ENCODE measurements at places on chromosomes 2 and 18.

GRCh38 chr2:70468878-70469277, 84.7 kb downstream of the TGFA start:
- DNase-seq, result no peak

GRCh38 chr2:160660741-160661140, 167.1 kb upstream of the RBMS1 start:
- DNase-seq, result no peak

DNA sequence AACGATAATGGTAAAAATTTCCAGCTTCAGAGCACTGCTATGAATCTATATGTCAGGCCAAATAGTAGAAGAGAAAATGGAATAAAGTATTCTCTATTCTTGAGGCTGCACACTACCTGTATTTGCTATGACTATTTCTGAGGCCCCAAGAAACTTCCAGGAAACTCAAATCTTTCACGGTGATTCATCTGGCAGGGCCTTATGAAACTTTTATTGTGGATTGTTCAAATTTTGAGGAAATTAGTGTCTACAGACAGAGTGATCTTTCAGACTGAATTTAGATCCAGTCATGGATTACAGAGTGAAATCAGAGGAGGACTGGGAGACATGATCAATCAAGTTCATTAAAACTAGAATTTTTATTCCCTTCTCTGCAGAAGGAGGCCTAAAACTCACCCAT, 4.1 kb upstream of the VSNL1 start:
- no peak for DNase-seq

DNA sequence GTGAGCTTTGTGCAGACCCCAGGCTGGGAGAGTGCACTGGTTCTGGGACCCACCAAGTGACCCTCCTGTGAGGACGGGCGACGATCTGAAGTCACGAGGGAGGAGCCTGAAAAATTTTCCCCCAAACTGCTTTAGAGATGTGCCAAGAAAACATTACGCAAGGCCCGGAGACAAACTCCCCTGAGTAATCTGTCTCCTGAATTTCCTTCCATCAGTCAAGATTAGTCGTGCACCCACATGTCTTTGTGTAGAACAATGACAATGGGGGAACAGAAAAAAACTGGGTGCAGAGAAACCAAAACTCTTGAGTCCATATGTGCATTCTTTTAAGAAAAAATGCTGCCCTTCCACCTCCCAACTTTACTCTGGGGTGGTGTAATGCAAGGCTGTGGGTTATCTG, 12.6 kb upstream of the NCK2 start:
- no peak for DNase-seq

GRCh38 chr2:58042486-58042970, 4.1 kb upstream of the VRK2 start:
- no peak for DNase-seq

DNA sequence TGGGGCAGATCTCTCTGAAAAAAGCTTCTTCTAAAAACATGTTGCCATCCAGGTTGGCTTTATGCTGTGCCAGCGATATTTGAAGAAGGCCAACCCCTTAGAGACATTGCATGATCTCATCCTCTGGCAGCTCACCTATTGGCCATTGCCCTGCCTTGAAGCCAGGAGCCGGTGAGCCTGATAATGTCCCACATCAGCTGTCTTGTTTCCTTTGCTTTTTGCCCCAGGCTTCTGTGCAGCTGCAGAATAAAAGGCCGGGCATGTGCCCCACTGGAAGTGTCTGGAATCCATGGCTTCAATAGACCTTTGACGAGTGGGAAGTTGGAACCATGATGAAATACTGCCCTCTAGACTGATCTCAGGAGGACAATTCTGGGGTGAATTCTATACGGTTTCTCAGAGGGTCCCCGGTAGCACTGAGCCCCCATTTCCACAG, 523.5 kb upstream of the ZEB2 start:
- DNase-seq, result no peak

- DNase-seq, result no peak
Measured at GRCh38 chr2:213923543-213923942, 487.3 kb upstream of the VWC2L start.

DNA sequence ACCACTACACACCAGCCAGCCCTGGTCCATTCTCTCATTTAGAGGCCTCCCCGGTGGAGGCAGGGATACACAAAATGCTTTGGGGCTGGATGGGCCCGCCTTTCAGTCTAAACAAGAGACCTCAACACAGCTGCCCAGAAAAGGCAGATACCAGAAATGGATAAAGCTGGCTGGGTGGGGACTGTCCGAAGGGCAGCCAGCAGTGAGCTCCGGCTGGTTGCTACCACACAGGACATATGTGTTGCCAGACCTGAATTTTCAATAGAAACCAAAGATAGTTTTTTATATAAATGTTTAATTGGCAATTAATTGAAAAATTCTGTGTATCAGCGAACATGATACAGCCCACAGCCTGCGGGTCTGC, 1.4 kb downstream of the GPBAR1 start:
- no peak for DNase-seq

DNA sequence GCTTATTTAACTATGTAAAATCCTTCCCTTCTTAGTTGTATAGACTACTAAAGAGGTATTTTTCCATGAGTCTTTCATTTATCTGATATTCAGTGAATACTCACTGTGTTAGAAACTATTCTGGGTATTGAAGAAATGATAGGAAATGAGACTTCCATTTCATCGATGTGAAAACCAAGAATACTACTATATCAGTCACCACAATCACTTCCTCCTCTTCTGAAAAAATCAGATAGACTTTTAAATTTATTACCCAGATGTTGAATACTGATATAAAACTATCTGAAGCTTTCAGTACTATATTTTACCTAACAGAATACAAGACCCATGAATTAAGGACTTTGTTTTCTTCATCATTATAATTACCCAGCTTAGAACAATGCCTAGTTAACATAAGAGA, 1801.1 kb upstream of the CELF4 start:
- DNase-seq, result no peak

DNA sequence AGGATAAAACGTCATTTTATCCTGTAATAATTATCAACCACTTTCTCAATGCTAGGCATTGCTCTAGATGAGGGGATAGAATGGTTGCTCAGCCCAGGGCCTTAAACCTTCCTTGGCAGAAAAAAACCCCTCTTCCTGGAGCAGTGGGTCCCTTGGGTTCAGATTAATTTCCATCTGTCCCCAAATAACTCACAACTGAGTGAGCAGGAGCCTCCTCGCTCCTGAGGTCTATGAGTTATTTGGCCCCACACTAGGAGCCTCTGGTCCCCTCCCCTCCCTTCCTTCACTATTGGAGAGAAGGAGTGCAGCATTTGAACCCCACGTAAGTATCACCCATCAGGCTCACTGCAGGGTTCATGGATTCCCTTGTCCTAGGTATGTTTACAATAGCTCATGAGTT, 157.5 kb upstream of the FHL2 start:
- DNase-seq, result no peak

DNA sequence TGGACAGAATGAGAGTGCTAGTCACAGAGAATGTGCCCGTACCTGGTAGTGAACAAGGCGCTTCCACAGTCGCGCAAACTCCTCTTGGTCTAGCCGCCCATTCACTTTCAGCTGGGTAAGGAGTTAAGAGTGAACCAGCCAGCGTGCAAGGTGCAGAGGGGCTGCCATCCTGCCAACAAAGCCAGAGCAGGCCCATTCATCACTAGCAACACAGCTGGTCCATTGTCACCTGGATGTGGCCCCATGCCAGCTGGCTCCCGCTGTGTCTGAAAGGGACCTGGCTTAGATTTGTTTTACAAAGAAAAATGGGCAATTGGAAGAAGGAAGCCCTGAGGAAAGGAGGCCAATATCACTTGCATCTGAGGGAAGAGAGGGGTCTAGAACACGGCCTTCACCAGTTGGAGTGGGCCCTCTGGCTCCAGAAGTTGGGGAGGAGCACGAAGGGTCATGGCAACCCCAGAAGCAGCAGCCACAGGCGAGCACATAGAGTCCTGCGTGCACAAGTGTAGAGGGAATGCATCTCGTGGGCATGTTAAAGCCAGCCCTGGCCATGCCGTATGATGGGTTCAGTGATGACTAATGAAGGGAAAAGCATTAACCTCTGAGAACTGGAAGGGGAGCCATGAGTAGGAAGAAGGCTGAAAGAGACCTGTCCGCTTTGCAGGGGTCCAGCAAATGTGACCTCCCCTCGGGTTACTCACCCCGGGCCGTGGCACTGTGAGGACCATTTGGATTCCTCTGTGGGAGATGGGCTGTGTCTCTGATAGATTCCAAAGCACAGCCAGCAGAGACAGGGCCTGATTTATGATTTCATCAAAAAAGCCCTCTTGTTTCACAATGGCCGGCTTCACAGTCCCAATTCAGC, 70.6 kb downstream of the CAPN13 start:
- DNase-seq, result no peak

- no peak for DNase-seq
Measured at GRCh38 chr2:35858216-35858615, 497.4 kb upstream of the CRIM1 start.

DNA sequence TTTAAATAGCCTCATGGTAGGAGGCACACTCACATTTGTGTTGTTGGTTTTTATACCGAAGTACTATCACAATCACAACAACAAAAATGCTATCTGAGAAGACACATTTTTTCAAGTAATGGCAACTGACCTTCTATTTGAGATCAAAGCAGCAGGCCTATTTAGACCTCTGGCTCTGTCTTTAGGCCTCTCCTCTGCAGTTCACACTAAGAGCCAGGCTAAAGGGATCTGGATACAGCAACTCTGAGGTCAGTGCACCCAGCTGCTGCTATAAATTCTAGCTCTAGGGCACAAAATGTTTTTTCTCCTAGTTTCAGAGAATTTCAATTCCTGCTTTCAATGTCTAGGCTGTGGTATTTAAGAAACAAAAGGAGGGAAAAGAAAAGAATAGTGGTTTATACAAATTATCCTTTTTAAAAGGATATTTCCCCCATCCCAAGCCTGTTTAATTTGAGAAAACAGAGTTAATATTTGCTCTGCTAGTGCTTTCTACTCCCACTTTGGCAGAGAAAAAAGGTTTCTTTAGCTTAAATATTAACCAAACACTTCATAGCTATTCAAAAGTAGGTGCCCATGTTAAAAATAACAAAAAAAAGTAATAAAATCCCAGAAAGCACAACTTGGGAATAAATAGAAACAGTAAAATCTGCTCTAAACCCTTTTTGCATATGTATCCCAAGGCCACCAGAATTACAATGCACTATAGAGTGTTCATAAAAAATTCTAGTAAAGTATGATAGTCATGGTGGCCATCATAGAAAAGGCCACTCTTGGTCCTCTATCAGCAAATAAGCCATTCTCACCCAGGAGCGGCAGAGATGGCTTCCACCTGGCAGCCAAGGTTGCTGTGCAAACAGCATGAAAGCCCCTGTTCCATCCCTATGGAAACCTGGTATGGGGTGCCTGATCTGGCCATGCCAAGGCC, 293.6 kb upstream of the SESTD1 start:
- DNase-seq, result no peak

DNA sequence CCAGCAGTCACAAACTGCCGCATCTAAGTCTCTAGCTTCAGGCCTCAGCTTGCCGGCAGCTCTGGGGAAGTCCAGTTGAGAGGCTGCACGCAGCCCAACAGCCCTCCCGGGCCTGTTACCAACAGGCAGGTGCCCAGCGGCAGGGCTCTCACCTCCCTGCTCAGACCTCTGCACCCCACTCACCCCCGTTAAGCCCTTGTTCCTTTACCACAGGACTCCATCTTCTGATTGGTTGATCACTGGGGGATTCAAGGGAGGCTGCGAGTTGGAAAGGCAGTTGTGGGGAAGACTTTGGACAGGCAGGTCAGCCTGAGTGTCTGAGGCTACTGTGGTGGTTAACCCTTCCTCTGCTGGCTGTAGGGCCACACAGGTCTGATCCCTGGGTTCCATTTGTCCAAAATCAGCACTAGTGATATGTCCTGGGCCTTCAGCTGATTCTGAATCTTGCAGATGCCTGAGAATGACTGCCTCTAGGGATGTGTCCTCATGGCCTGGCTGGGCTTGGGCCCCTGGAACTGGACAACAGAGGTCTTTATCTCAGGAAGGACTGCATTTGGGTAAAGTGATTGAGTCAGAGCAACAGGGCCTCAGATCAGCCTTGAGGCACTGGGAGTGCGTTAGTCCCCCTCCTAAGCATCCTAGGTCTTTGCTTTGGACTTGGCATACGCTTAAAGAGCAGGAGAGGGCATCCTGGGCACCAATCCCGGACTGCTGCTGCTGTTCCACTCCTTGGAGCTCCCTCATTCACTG, 88.4 kb downstream of the APOB start:
- DNase-seq, result no peak

DNA sequence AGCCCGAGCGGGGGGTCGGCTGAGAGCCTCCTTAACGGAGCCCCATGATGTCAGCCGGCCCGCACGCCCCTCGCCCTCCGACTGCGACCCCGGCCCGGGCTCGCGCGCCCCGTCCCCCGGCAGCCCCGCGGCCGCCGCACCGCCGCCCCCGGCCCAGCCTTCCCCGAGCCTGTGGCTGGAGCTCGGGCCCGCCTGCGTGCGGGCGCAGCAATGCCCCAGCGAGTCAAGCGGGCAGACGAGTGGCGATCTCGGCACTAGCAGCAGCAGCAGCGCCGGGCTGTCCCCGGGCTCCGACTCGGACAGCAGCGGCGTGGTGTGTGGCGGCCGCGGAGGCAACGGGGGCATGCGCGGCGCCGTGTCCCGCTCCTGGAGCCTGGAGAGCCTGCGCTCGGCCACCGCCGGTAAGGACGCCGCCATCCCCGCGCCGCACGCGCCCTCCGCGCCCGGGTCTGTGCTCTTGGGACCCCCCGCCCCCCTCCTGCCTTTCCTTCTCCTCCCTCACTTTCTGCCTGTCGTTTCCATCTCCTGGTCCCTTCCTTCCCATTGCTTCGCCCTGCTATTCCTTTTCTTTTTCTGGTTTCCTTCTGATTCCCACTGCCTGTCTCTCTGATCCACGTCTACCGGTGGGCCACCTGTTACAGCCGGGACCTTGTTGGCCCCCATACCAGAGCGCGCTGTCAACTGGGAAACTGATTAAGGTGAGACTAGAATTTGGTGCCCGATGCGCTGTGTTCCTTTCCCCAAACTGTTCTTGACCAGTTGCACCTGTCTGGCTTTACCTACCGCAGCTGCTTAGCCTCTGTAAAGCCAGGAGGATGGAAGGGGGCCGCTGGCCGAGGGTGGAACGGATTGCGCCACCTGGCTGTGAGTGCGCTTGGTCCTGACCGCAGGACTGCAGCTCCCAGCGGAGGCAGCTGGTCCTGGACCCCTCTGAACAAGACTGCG, 127.4 kb downstream of the ARHGEF4 start:
- no peak for DNase-seq

DNA sequence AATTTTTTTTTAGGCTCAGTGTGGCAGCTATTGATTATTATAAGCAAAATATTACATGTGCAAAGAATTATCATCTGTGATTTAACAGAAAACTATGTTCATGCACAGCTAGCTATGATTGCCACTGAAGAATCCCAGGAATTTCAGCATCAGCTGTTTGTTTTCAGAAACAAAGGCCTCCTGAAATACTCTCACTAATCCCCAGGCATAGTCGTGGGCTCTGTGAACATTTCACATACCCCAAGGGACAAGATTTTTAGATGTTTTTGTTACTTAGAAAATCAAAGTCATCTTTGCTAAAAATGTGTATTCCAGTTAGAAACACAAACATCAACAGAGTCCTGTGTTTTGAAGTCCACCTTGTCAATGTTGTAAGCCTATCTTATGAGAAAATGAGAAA, 156.1 kb downstream of the MYO1B start:
- no peak for DNase-seq

GRCh38 chr2:217981084-217981730, 21.6 kb downstream of the TNS1 start:
- peak; percentile 53 for DNase-seq

All from left forelimb (tissue), 1 donor.